ENCODE measurements at places on chromosomes 12 and 14.
A peak's percentile ranks its signal among the peaks of the same experiment; 100 is the strongest.

DNA sequence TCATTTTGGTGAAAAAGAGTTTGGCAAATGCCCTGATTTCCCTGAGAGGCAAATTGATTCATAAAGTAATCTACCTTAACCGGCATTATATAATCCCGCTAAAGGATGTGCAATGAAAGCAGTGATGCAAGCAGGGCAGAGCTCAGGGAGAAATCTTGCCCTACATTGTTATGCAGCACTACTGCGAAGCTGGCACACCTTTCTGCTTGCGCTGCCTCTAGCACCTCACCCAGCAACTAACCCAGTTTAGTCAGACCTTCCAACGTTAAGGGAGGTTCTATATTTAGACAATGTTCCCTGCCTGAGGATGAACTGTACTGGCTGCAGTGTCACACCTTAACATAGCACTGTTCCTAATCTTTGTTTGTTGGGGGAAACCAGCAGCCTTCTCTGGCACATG is 60.8 kb upstream of the CCDC196 start:
- no peak for DNase-seq

- no peak for DNase-seq
Observed at GRCh38 chr14:70183991-70184390, 4.8 kb downstream of the SLC8A3 start.

DNA sequence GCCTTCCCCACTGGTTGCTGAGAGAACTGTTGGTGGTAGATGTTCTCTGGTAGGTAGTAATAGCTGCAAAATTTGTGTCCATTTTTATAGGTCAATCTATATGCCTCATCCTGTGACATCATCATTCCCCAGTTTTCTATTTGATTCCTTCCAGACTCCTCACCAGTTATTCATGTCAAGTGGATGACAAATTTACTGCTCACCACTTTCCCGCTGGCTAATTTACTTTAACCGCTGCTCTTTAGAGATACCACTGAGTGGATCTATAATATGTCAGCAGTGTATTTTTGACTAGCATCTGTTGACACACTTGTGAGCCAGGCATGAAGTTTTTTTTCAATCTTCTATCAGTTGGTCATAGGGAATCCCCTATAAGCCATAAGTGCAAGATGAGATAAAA is 24.6 kb downstream of the GPR65 start:
- DNase-seq = no peak

DNA sequence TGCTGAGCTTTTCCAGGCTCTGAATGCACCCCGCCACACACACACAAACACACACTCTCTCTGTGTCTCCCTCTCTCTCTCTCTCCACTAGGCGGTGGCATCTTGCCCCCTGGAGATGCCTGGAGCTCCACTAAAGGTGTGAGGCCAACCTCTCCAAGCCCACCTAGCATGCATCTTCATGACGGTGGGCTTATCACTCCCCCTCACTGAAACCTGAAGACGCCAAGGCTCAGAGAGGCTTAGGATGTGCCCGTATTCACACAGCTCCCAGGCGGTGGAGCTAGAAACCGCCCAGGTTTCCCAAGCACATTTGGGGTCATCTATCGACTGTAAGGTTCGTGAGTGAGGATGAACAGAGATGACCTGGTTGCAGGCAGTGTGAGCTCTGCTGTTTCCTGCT is 42.6 kb upstream of the BCL11B start:
- DNase-seq = no peak

DNA sequence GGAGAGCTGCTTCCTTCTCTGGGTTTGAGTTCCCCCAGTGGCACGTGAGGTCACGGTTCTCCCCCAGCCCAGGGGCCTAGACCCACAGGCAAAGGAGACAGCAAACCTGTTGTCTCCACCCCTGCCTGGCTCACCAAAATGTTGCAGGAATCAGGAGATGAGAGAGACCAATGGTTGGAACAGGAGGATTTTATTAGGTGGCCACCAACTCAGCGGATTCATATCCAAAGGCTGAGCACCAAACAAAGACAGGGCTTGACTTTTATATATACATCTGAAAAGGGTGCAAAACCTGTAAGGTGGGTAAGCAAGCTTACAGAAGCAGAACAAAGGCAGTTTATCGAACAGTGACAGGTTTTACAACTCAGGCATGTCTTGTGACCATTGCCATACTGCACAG is 9.2 kb upstream of the ADAM21 start:
- DNase-seq = no peak

DNA sequence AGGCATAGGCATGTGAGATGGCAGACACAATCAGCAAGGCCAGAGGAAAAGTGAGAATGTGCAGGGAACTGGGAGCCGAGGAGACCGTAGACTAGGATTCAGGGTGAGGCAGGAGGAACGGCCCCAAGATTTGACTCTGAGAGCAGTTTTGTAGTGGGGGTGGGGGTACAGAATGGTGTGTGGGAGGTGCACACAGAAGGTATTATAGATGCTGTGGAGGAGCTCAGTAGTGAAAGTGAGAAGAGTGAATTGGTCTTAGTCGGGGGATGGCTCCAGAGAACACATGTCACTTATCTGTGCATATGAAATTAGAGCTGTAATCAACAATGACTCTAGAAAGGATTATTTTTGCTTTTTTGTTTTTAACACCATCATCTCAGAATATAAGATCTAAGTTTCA is 11.9 kb downstream of the ZNF664 start:
- DNase-seq = no peak

GRCh38 chr12:105665366-105665765 is 334.9 kb downstream of the C12orf75 start:
- DNase-seq = no peak

DNA sequence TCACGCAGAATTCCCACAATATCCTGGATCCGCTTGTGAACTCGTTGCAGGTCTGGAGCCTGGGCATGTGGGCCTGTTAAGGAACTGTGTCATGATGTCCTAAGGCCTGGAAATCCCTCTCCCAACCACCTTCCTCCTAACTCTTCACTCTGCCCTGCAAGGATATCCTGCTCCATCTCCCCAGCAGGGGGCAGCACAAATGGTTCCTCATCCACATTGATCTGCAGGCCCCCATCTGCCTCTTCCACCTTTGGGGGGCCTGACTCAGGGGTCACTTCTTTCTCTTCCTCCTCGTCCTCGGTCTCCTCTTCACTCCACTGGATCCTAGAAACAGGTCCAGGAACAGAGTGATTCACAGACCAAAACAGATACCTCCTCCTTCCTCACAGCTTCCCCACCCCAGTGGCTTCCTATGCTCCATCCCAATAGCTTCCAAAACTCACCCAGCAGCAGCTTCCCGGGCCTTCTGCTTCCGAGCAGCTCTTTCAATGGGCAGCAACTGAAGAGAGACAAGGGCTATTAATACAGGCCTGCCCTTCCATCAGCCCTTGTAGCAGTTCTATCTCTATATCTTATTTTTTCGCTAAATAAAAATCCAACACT is 4.5 kb downstream of the NOP2 start:
- DNase-seq = peak; percentile 34

- no peak for DNase-seq
Observed at GRCh38 chr14:101927859-101928258, 36.5 kb upstream of the DYNC1H1 start.

DNA sequence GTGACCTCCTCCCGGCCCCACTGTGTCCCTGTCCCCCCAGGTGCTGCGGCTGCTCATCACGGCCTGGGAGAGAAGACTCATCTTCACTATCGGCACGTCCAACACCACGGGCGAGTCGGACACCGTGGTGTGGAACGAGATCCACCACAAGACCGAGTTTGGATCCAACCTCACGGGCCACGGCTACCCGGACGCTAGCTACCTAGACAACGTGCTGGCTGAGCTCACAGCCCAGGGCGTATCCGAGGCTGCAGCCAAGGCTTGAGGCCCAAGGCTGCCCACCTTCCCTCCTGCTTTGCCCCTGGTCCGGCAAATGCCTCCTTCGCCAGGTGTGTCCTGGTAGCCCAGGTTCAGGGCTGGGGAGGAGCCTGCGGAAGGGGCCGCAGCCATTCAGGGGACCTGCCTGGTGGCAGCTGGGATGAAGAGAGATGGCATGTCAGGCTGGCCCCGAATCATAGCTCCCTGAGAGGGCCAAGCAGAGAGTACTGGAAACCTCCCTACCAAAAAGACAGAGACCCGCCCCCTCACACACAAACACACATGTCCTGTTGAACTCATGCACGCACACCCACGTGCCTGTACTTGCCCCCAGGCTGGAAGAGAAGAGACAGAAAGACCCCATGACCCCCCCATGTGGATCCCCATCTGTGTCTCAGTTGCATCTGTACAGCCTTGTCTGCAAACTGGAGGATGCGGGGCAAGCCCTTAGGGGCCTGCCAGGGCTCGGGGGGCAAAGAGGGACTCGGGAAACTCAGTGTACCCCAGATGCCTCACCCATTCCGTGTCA is 38.7 kb downstream of the RASAL1 start:
- DNase-seq = no peak

GRCh38 chr14:85358136-85358785 is 171.7 kb upstream of the FLRT2 start:
- DNase-seq = peak; percentile 84

- DNase-seq = no peak
Observed at GRCh38 chr14:92655419-92656201, 92.8 kb downstream of the LGMN start.

DNA sequence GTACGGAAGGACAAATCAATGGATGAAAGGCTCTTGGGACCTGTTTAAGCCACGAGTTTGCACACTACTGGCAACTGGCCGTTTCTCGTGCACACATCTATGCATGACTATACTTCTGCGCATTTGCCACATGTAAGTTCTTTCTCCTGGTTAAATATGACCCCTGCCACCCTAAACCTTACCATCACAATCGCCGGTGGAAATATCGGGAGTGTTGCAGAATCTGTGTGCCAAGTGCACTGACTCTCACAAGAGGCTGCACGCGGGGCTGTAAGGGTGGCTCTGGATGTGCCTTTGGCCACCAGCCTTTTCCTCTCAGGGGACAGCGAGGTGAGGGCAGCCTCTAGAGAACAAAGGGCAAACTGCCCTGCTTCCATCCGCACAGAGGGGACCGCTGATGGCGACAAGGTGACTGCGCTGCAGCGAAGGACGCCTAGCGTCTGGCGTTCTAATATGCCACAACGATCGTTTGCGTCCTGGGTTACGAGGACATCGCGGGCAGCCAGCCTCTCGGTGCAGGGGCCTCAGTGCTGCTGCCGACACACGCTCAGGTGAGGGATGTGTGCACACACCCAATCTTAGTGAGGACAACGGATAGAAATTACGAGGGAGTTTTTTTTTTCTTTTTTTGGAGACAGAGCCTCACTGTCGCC is 232.2 kb downstream of the PCNX1 start:
- DNase-seq = no peak

DNA sequence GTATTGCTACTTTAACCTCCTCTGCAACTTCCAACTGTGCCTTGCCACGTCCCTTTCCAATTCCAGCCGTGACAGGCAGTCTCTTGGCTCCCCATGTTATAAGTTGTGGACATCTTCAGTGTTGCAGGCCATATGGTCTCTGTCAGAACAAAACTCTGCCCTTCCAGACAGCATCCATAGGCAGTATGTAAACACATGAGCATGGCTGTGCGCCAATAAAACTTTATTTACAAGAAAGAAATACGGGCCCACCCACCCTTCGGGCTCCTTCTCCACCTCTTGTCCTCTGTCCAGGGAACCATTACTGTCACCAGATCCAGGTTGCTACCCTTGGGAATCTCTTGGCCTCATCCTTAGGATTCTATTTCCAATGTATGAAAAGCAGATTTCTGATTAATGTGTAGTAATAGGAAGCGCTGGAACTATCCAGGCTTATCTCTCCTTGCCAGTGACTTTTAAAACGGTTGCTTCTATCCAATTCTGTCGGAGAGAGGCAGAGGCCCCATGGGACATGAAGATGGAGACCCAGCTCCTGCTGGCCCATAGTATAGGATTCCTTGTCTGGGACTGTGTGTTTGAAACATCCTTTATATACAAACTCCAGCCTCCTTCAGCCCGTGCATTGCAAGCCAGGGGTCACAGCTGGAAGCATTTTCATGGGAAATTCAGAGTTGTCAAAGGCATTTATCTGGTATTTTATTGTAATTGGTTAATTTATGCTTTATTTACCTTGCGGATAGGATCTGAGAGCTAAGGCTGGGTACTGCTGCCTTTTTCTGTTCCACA is 114.4 kb downstream of the ZNF664 start:
- no peak for DNase-seq

DNA sequence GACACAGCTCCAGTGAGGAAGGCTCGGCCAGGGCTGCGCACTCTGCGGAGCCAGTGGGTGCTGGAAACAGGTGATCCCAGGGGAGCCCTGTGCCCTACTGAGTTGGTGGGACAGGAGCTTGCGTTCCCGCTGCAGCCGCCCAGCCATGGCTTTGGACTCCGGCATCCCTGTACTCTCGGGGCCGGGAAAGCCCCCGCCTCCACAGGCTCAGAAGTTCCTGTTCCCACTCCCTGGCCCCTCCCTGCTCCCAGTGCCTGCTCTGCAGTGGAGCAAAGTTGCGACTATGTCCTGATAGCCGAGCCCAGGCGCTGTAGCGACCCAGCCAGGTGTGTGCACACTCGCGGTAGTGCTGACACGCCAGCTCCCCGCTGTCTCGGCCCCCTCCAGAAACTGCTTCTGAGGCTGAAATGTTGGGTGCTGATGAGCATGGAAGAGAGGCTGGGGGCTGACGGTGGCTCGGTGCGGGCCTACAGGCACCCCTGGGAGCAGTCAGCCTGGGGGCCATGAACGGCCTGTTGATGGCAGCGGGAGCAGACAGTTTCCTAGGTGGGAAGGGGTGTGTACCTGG is 344.6 kb upstream of the MGAT4C start:
- no peak for DNase-seq

- no peak for DNase-seq
Observed at GRCh38 chr12:69608114-69608513, 2.6 kb downstream of the LRRC10 start.

GRCh38 chr14:37865719-37866549 is 270.5 kb downstream of the TTC6 start:
- DNase-seq = no peak

DNA sequence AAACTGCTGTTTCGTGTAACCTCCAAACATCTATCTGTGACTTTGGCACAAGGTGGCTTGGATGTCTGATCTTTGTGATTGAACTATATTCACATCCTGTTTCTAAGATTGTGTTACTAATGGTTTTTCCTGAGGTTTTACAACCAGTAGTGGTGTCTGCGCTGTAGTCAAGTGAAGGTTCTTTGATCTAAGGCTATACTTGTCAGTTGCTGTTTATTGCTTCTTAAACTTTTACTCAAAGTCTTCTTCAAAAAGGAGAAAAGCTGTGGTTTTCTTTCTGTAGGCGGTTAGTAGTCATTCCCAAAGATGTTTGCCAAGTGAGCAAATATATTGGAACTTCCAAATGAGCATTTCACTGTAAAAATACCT is 12.3 kb upstream of the CALM1 start:
- no peak for DNase-seq

Data from NCI-H524 (cell line).